ENCODE measurements at places on chromosomes 13 and 19.

DNA sequence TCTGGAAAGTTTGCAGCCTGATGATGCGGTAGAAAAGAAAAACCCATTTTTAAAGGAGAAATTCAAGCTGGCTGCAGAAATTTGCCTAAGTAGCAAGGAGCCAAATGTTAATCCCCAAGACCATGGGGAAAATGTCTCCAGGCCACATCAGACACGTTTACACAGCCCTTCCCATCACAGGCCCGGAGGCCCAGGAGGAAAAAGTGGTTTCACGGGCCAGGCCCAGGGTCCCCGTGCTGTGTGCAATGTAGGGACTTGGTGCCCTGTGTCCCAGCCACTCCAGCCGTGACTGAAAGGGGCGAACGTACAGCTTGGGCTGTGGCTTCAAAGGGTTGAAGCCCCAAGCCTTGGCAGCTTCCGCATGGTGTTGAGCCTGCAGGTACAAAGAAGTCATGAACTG, 35.9 kb downstream of the ZNF627 start:
- no peaks in the 10 kb centered on the region for H3K4me1 ChIP-seq
- H3K4me3 ChIP-seq = no peak overlapping the region
- no peaks in the 10 kb centered on the region for H3K36me3 ChIP-seq
- no peak for DNase-seq

GRCh38 chr13:71493189-71493588, 373.8 kb downstream of the DACH1 start:
- H3K4me3 ChIP-seq = no peak overlapping the region
- H3K27ac ChIP-seq = no peak overlapping the region
- no peak for DNase-seq
- no peaks in the 10 kb centered on the region for H3K4me1 ChIP-seq
- H3K27me3 ChIP-seq = no peaks in the 10 kb centered on the region
- H3K36me3 ChIP-seq = no peaks in the 10 kb centered on the region

DNA sequence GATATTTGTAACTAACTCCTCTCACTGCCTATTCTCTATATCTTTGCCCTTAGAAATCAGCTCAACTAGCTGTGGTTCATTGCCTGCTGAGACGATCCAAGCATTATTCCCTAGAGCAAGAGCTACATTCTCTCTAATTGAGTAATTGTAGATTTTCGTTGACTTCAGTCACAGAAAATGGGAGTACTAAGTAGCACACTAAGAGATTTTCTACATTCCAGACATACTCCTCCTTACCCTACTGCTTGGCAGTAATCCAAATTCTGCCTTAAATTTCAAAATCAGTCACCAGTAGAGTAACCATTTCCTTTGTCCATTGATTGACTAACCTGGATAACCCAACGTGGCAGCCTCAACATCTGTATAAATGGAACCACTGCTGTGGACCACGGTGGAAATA, 1786.8 kb downstream of the SLITRK5 start:
- no peak for DNase-seq
- no peak overlapping the region for H3K27ac ChIP-seq
- no peaks in the 10 kb centered on the region for H3K4me1 ChIP-seq

DNA sequence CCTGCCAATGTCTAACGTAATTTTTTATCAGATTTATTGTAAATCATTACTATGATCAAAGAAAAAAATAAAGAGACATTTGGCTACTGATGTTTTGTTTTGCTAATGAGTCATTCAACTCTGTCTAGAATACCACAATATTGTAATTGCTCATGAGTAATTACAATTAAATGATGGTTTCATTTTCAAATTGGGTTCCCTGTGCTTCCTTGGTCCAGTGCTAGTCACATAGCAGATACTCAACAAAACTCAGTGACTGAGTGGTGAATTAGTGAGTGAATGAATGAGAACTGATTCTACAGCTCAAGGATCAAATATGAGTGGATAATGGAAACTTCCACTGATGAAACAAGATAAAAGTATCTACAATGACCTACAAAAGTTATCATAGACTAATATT, 304.7 kb downstream of the POU4F1 start:
- DNase-seq = no peak
- H3K27ac ChIP-seq = no peak overlapping the region
- H3K27me3 ChIP-seq = no peaks in the 10 kb centered on the region
- H3K4me3 ChIP-seq = no peak overlapping the region

GRCh38 chr19:31553846-31554215, 204.6 kb upstream of the TSHZ3 start:
- no peak overlapping the region for H3K27ac ChIP-seq
- no peaks in the 10 kb centered on the region for H3K27me3 ChIP-seq
- H3K36me3 ChIP-seq = no peaks in the 10 kb centered on the region
- H3K4me1 ChIP-seq = no peaks in the 10 kb centered on the region
- H3K4me3 ChIP-seq = no peak overlapping the region
- DNase-seq = no peak

GRCh38 chr13:113170511-113170910, 12.1 kb downstream of the PROZ start:
- H3K4me3 ChIP-seq = no peak overlapping the region
- no peak overlapping the region for H3K27ac ChIP-seq
- no peaks in the 10 kb centered on the region for H3K4me1 ChIP-seq
- no peaks in the 10 kb centered on the region for H3K27me3 ChIP-seq

DNA sequence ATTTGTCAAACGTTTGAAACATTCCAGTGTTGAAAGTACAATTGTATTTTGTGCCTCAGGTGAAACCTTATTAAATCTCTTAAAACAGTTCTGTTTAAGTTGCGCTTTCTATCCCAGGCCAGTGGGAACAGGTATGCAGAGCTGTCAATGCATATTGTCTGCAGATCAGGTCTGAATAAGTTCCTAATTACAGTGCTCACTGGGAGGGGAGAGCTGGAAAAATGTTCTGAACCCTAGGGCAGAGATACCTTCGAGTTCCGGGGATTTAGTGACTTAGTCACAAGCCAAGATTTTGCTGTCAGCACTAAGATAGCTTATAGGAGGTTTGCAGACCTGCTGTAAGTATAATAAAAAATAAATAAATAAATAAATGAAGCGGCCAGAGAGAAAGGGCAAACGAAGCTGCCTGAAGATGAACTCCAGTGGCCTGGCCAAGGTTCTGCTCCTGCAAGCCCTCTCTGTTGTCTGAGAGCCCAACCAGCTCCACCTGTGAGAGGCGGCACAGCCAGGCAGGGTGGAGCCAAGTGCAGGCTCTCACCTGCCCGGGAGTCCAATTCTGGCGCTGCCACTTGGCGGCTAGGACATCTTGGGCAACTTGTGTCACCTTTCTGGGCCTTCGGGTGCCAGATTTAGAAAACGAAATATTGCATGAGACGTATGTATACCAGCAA, 97.9 kb upstream of the SLC7A1 start:
- H3K27ac ChIP-seq = no peak overlapping the region
- H3K4me3 ChIP-seq = no peak overlapping the region
- H3K4me1 ChIP-seq = no peaks in the 10 kb centered on the region

GRCh38 chr13:72204291-72204690, 337.3 kb upstream of the DACH1 start:
- no peaks in the 10 kb centered on the region for H3K27me3 ChIP-seq
- no peak overlapping the region for H3K27ac ChIP-seq
- no peak overlapping the region for H3K4me3 ChIP-seq
- no peaks in the 10 kb centered on the region for H3K4me1 ChIP-seq
